ENCODE measurements at places on chromosomes 5 and 9.

DNA sequence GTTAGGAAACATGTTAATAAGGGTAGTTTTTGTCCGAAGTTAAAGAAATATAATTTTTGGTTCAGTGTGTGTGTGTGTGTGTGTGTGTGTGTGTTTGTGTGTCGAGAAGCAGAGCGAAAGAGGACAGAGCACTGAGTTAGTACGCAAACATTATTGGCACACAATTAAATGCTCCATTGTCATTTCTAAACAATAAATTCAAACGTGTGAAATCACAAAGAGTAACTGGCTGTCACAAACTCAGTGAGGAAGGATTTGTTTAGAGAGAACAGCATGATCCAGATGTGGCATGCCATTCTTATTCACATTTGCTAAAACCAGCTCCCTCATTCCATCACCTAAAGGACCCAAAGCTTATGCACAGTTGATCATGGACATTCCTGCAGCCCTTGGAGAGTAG is 970.8 kb downstream of the DTWD2 start:
- DNase-seq = no peak

GRCh38 chr5:134736173-134736812 is 2.1 kb upstream of the CAMLG start:
- no peak for DNase-seq

- DNase-seq = peak; percentile 81
Measured at GRCh38 chr5:95761771-95762651, 30.9 kb downstream of the RHOBTB3 start.

- no peak for DNase-seq
Measured at GRCh38 chr9:36967997-36968396, 66.1 kb downstream of the PAX5 start.

- DNase-seq = peak; percentile 27
Measured at GRCh38 chr9:101119206-101119819, 90.8 kb downstream of the PLPPR1 start.

- no peak for DNase-seq
Measured at GRCh38 chr5:79602889-79603288, 9.4 kb upstream of the TENT2 start.

DNA sequence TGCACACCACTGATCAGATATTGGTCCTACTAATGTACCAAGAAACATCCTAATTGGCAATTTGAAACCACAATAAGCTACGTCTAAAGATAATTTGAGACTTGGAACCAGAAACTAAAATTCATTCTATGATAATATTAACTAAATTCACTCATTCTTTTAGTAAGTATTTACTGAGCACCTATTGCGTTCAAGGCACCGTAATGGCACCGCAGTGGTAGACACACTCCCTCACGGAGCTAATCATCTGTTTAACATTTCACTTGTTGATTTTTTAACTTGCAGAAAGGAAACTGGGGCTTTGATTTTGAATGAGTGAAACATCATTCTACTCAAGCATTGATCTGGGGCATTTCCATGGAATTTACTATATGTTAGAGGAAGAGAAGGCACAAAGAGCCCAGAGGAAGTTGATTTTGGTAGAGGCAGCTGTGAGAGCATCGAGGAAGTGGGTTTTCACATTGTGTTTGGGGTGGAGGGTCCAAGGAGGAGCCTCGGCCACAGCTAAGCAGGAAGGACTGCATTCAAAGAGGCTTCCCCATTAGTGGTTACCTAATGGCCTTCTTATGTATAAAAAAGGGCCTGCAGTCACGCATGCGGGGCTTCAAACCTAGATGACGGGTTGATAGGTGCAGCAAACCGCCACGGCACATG is 7.1 kb downstream of the RAPGEF1 start:
- DNase-seq = no peak

- DNase-seq = peak; percentile 88
Measured at GRCh38 chr5:123717139-123717538, 205.2 kb downstream of the CSNK1G3 start.

DNA sequence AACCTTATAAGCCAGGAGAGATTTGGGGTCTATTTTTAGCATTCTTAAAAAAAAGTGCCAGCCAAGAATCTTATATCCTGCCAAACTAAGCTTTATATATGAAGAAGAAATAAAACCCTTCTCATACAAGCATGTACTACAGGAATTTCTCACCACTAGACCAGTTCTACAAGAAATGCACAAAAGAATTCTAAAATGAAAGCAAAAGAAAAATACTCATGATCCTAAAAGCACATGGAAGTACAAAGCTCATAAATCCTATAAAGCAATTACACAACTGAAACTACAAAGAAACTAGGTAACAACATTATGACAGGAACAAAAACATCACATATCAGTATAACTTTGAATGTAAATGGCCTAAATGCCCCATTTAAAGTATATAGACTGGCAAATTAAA is 34.5 kb upstream of the HTR4 start:
- DNase-seq = no peak

Data from iris pigment epithelial cell (primary cell).